ENCODE measurements at places on chromosomes 1 and 21.

DNA sequence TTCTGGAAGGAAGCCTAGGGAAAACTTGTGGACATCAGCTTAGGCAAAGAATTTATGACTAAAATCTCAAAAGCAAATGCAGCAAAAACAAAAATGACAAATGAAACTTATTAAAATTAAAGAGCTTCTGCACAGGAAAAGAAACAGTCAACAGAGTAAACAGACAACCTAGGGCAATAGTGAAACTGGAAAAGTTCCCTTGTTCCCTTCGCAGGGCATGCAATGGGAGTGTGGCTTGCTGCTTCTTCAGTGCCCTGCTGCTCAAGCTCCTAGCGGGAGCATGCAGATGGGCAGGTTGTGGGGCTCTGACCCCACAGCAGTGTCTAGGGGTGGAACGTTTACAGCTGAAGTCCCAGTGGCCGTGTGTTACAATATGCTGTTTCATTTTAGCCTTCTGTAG is 1797.4 kb downstream of the NCAM2 start:
- no peak for DNase-seq

DNA sequence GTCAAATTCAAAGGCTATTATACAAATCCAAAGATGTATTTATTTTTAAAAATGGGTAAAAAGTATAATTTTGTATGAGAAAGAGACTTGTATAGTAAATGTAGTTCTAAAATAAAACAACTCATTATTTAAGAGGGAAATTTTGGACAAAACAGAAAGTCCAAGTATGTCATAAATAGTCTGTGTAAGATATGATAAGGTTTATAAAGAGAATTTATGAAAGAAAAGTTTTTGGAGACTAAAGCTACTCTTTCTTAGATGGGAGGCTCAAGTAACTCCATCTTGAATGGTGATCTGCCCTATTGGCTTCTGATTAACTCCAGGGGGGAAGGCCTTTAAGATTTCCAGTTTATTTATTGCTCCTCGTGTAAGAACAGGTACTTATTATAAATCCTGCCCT is 14.7 kb upstream of the OR2T27 start:
- DNase-seq, result no peak

GRCh38 chr1:56917356-56917755 is 48.5 kb downstream of the C8B start:
- DNase-seq, result no peak

DNA sequence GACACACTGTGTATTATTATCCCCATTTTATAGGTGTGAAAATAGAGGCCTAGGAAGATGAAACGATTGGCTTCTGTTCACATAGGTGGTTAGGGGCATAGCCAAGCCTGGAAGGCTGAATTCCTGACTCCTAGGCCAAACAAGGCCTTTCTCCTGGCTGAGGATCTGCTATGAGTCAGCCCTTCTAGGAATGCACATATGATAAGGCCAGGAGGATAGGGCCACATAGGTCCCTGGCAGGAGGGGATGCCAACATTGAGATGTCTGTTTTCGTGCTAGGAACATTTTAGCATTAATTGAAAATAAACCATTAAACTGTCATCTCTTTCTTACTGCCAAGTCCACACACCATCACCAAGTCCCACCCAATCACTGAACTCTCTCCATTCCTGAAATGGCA is 9.2 kb downstream of the CSMD2 start:
- no peak for DNase-seq

- DNase-seq, result no peak
These were observed 705 bp downstream of the UROD start for GRCh38 chr1:45012639-45013278.

GRCh38 chr1:41366455-41367287 is 5.4 kb downstream of the FOXO6 start:
- DNase-seq, result no peak

GRCh38 chr1:61000327-61000726 is 82.0 kb upstream of the NFIA start:
- no peak for DNase-seq

GRCh38 chr1:204495078-204495753 is 611 bp upstream of the PIK3C2B start:
- DNase-seq, result no peak

DNA sequence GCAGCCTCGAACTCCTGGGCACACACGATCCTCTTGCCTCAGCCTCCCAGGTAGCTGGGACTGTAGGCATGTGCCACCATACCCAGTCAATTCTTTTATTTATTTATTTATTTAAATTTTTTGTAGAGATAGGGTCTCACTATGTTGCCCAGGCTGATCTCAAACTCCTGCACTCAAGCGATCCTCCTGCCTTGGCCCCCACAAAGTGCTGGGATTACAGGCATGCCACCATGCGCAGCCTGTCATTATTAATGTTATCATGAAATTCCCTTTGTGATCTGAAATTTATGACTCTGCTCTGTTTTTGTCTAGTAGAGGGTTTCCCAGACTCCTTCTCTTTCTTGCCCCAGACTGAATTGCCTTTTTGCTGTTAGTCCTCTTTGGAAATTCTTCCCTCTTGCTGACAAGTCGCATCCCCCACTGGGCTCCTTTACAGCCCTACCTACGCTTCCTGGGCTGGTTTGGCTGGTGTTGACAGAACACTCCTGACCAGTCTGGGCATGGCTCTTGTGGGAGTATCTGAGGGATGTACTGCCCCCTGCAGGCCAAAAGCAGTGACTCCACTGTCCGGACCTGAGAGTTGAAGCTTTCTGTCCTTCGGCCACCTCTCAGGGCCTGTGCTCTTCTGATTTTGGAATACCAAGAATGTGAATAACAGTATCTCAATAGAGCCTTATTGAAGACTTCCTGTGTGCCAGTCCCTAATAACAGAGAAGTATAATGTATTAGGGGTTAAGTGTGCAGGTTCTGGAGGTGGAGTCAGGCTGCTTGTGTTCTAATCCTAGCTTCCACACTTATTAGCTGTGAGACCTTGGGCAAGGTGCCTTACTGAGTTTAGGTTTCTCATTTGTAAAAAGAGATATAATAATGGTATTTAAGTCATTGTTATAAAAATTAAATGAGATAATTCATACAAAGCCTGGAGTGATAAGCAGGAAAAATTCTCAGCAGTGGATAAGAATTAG is 28.2 kb downstream of the TCEANC2 start:
- DNase-seq, result no peak

GRCh38 chr21:45135122-45135521 is 60.7 kb downstream of the ADARB1 start:
- no peak for DNase-seq

- no peak for DNase-seq
These were observed 21.1 kb upstream of the EPHB2 start for GRCh38 chr1:22689505-22689904.

GRCh38 chr1:108817016-108817415 is 39.9 kb downstream of the AKNAD1 start:
- no peak for DNase-seq

GRCh38 chr1:33697816-33698215 is 166.1 kb upstream of the HMGB4 start:
- DNase-seq, result no peak

- DNase-seq, result no peak
These were observed 20.0 kb upstream of the LAMC1 start for GRCh38 chr1:183003203-183003602.

DNA sequence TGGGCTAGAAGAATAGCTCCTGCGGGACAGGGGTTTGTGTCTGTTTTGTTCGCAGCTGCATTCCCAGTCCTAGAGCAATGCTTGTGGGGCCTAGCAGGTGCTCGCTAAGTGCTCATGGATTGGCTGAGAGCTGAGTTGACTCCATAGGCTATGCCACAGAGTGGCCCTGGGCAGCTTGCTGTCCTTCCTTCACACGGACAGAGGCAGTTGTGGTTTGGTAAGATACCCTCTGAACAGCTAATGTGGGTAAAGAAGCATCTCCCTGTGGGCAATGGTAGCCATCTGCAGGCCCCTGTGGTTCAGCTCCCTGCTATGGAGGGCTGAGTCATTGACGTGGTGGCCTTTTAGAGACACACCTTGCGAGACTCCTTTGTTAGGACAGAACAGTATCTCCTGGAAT is 23.5 kb upstream of the LBR start:
- DNase-seq, result no peak

- no peak for DNase-seq
These were observed 335.7 kb downstream of the CHRM3 start for GRCh38 chr1:239722035-239722434.

DNA sequence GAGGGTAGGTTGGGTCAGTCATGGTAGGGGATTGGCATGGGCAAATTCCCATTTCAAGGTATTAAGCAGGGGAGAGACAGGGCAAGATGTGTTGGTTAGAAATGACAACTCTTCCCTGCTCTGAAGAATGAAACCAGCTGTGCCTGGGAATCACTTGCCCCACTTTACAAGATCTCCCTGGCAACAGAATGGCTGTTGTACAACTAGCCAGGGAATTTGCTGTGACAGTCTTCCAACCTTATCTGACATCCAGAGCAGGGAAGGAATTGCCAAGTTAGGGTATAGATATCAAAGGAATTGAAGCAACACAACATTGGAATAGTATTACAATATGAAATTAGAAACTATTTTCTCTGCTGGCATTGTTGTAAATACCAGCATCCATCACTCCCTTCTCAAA is 154.7 kb downstream of the CACNA1E start:
- DNase-seq, result no peak

GRCh38 chr1:36386265-36387140 is 779 bp upstream of the STK40 start:
- no peak for DNase-seq

DNA sequence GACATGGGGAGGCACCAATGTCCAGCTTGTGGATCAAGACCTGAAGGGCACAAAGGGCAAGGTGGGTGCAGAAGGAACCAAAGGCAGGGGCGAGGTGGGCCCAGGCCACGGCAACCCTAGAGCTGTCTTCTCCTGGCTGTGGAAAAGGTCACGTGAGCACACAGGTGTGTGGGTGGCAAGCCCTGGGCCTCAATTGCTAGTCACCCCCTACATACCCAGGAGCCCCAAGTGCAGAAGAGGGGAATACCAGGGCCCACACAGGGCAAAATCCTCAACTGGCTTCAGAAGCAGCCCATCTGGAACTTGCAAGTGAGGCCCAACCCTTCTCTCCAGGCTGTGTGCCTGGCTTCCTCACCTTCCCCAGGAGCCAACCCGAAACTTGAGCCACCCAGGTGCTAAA is 25.6 kb downstream of the ZBTB17 start:
- no peak for DNase-seq

GRCh38 chr1:63693944-63694571 is 79.8 kb upstream of the ROR1 start:
- no peak for DNase-seq

- DNase-seq, result no peak
These were observed 111.7 kb downstream of the DUSP10 start for GRCh38 chr1:221630236-221630635.

- DNase-seq, result no peak
These were observed 78.6 kb downstream of the LAMC1 start for GRCh38 chr1:183101841-183102276.

DNA sequence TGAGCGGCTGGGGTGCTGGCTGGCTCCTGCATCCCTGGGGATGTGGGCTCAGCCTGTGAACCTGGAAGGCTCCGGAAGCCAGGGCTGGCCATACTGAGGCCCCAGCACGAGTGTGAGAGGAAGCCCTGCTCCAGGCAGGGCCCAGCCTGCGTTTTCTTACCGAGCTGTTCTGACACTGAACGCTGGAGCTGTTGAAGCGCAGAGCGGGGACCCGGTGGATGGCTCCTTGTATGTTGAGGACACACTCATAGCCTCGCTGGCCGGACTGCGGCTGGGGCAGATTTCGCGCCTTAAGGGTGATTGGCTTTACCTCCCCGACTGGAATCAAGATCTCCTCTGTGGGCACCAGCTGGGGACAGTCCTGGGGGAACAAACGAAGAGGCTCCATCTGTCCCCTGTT is 160.0 kb downstream of the PLXNA2 start:
- no peak for DNase-seq

- no peak for DNase-seq
These were observed 3.9 kb upstream of the OLFML3 start for GRCh38 chr1:113975211-113975895.

GRCh38 chr21:20373031-20373430 is 625.2 kb upstream of the NCAM2 start:
- no peak for DNase-seq

- DNase-seq, result no peak
These were observed 742 bp downstream of the TMEM222 start for GRCh38 chr1:27322569-27323240.

DNA sequence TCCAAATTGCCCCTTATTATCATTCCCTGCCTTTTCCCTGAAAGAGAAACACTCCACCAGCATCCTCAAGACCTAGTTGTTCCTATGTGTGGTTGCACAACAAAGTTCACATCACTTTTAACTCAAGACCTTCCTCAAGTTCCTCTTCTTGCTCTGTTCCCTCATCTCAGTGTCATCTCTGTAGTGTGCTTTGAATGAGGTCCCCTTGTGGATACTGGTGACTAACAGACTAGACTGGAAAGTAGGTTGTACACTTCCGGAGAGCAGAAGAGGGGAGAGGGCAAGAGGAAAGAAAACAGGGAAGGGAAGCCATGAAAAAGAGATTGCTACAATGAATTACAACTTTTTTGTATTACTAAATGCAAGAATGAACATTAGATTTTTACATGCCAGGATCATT is 853.8 kb downstream of the USP25 start:
- no peak for DNase-seq

GRCh38 chr1:56225964-56226815 is 353.2 kb downstream of the PLPP3 start:
- no peak for DNase-seq

DNA sequence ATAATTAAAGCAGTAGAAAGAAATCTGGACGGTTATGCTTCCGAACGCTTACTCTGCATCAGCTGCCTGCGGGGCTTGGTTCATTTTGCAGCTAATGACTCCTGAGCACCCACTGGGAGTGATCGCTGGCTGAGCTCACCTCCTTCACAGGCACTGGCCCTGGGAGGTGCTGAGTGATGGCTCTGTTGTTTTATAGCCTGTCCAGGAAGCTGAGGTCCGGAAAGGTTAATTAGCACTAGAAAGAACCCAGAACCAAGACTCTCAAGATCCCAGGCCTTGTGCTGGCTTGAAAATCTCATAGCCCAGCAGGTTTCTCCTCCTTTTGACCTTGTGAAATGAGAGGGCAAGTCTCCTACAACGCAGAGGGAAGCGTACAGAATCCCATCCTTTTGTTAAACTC is 226.2 kb downstream of the AJAP1 start:
- no peak for DNase-seq

DNA sequence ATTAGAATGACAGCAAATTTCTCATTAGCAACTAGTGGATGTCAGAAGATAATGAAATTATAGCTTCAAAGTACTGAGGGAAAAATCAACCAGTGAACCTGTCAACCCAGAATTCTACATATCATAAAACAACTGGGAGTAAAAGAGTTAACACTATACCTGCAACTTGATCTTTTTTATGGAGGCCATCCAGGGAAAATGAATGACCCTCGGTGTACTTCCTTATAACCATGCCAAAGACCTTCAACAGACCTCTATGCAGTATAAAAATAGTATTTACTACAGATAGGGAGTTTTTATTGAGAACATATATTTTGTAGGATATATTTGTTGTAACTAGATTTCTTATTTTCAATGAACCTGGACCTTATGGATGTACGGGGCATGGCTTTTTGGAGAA is 392.5 kb upstream of the ZRANB2 start:
- no peak for DNase-seq

Data from cerebellar nuclear complex (tissue), 1 donor.